ENCODE measurements at places on chromosomes 13 and 19.

- DNase-seq, result no peak
These were observed 11.8 kb upstream of the ERFL start for GRCh38 chr19:41939861-41940730.

DNA sequence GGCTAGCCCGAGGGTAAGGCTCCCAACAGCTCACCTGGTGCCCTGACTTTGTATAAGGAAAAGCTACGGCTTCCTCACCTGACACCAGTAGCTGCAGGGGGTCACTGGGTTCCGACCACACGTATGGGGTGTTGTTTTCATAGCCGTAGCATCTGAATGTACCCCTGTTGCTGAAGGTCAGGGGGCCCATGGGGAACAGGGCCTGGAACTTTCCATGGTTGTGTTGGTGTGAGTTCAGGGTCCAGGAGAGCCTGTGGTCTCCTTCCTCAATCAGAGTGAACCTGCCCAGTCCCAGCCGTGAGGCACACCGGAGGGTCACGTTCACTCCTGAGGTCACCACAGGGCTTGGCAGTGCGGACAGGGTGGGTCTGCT lies 1.1 kb downstream of the LILRA4 start:
- no peak for DNase-seq

DNA sequence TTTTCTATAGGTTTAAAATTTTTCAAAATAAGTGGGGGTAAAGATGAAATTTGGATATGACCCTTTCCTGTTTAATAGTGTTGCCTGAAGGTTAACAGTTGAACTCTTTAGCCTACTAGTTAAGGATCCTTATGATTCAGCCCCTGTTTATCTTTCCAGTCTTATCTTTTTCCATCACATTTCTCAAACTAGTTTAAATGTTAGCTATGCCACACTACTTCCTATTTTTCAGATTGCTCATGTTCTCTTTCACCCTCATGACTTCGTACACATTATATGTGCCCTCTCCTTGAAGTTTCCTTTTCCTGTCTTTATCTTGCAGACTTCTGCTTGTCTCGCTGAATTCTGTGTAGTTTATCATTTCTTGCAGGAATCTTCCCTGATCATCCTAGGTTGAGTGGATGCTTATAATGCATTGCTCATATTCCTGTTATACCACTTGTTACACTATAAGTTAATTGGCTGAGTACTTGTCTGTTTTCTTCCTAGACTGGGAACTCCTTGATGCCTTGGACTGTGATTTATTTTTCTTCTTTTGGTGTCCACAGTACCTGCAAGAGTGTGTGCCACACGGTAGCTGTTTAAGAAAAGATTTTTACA lies 86.7 kb downstream of the FNDC3A start:
- no peak for DNase-seq

DNA sequence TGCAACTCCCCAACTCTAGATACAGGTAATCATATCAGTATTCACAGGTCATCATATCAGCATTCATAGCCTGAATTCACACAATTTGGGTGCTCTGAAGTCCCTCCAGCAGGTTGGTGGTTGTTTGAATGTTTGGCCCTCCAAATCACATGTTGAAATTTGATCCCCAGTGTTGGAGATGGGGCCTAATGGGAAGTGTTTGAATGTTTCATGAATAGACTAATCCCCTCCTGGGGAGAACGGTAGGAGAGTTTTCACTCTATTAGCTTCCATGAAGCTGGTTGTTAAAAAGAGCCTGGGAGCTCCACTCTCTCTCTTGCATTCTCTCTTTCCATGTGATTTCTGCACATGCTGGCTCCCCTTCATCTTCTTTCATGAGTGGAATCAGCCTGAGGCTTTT lies 288.6 kb upstream of the PCDH9 start:
- DNase-seq, result no peak

DNA sequence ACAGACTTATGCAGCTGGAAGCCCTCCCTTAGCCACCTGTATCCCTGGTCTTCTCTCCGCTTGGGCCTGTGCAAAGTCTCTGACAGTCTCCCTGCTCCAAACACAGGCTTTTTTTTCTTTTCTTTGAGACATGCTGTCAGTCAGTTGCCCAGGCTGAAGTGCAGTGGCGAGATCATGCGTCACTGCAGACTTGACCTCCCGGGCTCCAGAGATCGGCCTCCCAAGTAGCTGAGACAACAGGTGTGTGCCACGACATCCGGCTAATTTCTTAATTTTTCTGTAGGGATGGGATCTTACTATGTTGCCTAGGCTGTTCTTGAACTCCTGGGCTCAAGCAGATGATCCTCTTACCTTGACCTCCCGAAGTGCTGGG lies 1.6 kb downstream of the MZF1 start:
- no peak for DNase-seq

Measured in stimulated activated CD8-positive, alpha-beta memory T cell treated with anti-CD3 and anti-CD28 coated beads, Interleukin-2, amount 100 ng/mL, for 1 hour (primary cell).